Kasumi-1 (cell line): ENCODE measurements at places on chromosomes 1 and 21.

GRCh38 chr1:2918441-2918840 lies 102.8 kb upstream of the ACTRT2 start:
- DNase-seq = no peak

- no peak for DNase-seq
Observed at GRCh38 chr1:248822148-248823032, 3.3 kb downstream of the SH3BP5L start.

- DNase-seq = no peak
Observed at GRCh38 chr1:204480515-204480914, 14.1 kb downstream of the PIK3C2B start.

GRCh38 chr21:32777269-32777668 lies 5.7 kb upstream of the PAXBP1 start:
- DNase-seq = no peak

- DNase-seq = no peak
Observed at GRCh38 chr1:98557895-98558294, 103.6 kb upstream of the SNX7 start.

DNA sequence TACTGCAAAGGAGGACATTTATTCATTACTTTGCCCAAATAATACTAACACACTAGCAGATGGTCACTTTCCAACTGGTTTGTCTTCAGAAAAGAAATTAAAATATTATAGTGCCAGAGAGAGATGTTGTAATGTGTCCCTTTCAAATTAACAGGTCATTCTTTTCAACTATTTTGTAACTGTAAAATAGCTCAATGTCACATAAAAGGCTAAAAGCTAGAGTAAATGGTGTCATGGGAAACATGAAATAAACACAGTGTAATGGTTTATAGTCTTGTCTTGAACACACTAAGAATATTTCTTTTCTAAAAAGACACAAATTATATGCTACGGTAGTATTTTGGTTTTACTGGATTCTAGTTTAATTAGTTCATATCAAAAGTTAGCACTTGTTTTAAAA lies 77.8 kb downstream of the ADGRL2 start:
- DNase-seq = no peak

GRCh38 chr1:29481031-29481430 lies 244.7 kb downstream of the PTPRU start:
- DNase-seq = no peak

DNA sequence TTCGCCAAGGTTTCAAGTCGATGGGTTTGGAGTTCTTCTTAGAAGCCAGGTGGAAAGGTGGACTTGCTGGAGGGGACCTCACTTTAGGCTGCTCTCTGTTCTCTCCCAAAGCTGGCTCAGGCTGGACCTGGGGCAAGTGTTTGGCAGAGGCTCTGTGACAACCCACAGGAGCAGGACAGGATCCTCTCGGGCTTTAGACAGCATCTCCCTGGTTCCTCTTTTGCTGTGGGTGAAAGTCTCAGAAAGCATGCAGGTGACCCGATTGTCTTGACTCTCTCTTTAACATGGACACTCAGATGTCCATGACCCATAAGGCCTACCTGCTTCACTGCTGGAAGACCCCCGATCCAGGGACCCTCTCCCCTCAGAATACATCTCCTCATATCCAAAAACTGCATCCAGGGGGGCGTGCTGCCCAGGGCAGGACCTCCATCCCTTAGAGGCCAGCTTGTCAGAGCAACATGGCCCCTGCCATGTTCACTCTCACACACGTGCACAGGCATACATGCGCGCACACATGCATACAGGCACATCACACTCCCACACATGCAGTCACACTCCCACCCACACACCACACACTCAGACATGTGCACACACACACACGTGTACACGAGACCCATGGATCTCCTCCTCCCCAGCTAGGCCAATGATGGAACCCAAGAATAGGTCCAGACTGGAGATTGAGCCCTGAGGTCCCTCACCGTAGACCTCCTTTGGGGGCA lies 21.3 kb downstream of the MRPL37 start:
- DNase-seq = no peak
